ENCODE measurements at places on chromosomes 1 and 21.

DNA sequence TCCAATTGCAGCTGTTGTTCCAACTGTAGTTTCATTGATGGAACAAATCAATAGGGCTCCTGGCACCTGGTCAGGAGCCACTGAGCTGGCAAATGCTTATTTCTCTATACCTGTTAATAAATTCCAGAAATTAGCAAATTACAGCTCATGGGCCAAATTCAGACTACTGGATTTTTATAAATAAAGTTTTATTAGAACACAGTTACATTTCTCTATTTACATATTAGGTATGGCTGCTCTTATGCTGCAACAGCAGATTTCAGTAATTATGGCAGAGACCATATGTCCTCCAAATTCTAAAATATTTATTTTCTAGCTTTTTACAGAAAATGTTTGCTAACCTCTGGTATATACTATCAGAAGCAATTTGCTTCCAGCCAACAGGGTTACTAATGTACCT is 47.8 kb downstream of the DUSP10 start:
- DNase-seq, result no peak

- DNase-seq, result no peak
Observed at GRCh38 chr1:219461981-219462400, 150.9 kb downstream of the ZC3H11B start.

GRCh38 chr1:161382214-161383019 is 14.7 kb upstream of the CFAP126 start:
- peak; percentile 58 for DNase-seq

GRCh38 chr1:215215846-215216245 is 133.3 kb downstream of the KCNK2 start:
- DNase-seq, result no peak

Measured in hindlimb muscle (tissue), 1 donor.